ENCODE measurements at places on chromosomes 2 and 18. TPM values are rescaled to one million over a fixed set of nuclear protein-coding genes. Genes with fewer than 3 reads are reported as not detected.

The PAIP2B gene
- 1.0 TPM for total RNA-seq

The ZNF385B gene
- total RNA-seq = not detected

The TMEM37 gene
- total RNA-seq = 0.27 TPM

The BOLL gene
- not detected for total RNA-seq

The EPB41L5 gene
- 2.7 TPM for total RNA-seq

The PTRHD1 gene
- total RNA-seq = 18.6 TPM

The FRZB gene
- not detected for total RNA-seq

The ONECUT2 gene
- total RNA-seq = 0.05 TPM

The ADAM23 gene
- 0.87 TPM for total RNA-seq

The FSIP2 gene
- not detected for total RNA-seq

The GPR75 gene
- 2.4 TPM for total RNA-seq

The CCDC121 gene
- total RNA-seq = 0.11 TPM

The RNMT gene
- 58.6 TPM for total RNA-seq

The FKBP7 gene
- 2.0 TPM for total RNA-seq

The GIGYF2 gene
- 44.1 TPM for total RNA-seq

The TTC32 gene
- total RNA-seq = 9.3 TPM

The IL36A gene
- total RNA-seq = not detected

The PDE6D gene
- 25.9 TPM for total RNA-seq

The CBLN2 gene
- total RNA-seq = not detected

The GAL3ST2 gene
- total RNA-seq = not detected

The RIF1 gene
- 68.9 TPM for total RNA-seq

The CENPA gene
- total RNA-seq = 0.82 TPM

The OR6B2 gene
- total RNA-seq = not detected

The CXCR4 gene
- total RNA-seq = 24.0 TPM

The CCDC85A gene
- total RNA-seq = not detected

The DLGAP1 gene
- total RNA-seq = 0.16 TPM

The DNER gene
- total RNA-seq = not detected

The CHRNA1 gene
- not detected for total RNA-seq

The RAB6C gene
- not detected for total RNA-seq

The SIX3 gene
- total RNA-seq = not detected

The PPM1G gene
- 177 TPM for total RNA-seq

The OTX1 gene
- not detected for total RNA-seq
